Activated naive CD4-positive, alpha-beta T cell treated with anti-CD3 and anti-CD28 coated beads, Interleukin-2, amount 50 U/mL, for 16 hours (primary cell): ENCODE measurements at places on chromosomes 7 and 10.

GRCh38 chr10:112710528-112710927 is 239.5 kb upstream of the TCF7L2 start:
- DNase-seq: no peak

DNA sequence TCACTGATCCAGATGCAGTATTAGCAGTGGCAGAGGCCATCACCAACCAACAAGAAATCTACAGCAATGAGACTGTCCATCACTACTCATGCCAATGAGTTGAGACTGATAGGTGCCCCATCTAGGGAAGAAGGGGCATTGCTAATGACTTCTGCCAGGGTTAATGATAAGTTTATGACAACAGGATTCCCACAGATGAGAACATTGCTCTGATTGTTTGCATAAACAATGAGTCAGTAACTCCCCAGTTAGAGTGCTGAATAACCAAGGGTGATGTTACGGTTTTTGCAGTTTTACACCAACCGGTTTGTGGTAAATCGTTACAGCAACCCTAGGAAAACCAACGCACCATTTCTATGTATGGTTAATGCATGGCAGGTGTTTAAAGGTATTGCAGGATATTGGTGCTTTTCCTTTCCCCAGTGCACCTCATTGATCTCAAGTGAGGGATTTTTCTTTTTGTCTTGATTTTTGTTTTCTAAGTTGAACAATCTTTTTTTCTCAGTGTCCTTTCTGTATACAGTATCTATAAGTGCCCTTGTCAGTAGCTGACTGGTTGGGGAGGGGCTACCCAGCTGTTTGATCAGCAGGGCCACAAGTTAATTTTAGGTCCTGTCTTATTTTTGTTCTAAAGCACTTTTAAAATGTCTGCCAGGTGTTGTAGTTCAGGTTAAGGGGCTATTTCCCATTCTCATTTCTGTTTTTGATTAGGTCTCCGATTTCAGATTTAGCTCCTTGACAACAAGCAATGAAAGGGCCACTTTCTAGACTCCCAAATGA is 3.9 kb upstream of the CSGALNACT2 start:
- no peak for DNase-seq

DNA sequence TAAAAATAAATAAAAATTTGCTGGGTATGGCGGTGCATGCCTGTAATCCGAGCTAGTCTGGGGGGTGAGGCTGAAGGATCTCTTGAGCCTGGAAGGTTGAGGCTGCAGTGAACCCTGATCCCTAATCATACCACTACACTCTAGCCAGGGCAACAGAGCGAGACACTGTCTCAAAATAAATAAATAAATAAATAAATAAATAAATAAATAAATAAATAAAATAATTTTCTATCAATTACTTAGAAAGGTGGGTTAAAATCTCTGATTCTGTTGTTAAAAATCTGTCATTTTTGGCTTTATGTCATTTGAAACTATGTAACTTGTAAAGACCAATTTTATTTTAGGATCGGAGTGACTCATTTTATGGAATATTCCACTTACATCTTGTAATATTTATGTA is 958.6 kb downstream of the NXPH1 start:
- no peak for DNase-seq

DNA sequence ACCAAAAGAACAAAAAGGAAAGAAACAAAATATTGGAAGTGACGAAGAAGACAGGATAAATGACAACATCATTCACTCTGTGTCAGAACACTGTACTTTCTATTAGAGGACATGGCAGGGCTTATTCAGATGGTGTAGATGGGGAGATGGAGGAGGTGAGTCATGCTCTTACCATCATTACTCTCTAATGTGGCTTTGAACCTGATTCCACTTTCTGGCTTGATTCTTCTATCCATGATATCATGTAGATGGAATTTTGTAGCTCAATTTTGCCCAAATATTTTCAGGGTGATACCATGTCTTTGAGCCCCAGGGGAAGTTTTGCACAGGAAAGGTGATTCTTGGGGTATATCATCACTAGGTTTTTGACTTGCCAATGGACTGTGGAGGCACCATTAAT is 91.7 kb downstream of the CFAP58 start:
- no peak for DNase-seq

- no peak for DNase-seq
Measured at GRCh38 chr10:33137356-33138005, 179.5 kb upstream of the ITGB1 start.

GRCh38 chr10:84525120-84525806 is 196.9 kb downstream of the CCSER2 start:
- DNase-seq: no peak

DNA sequence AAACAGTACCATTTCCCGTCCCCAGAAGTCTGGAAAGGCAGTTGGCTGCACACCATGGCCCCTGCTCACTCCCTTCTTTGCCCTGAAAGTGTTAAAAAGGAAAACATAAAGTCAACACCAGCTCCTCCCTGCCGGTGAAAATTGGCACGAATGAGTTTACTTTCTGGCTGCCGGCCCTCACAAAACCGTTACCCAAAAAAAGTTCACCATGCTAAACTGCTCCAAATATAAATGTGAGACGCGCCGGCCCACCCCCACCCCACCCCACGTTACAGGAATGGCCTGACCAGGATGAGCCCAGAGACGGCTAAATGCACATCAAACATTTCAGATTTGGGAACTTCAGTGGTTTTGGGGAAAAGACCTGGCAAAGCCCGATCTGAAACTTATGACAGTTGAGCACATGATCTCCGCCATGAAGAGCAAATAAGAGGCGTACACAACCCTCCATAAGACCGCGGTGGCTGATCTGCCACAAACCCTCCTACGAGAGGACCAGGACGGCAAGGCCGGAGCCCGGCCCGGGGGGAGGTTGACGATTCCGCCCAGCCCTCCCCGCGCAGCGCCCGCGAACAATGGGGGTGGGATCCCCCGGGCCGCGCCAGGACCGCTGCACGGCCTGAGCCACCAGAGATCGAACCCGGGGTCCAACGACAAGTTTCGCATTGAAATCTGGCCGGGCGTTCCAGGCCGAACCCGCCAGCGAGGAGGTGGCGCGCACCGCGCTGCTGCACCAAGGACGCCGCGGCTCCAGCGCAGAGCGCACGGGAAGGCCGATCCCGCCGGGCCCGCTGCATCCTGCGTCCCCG is 952 bp downstream of the DIP2C start:
- DNase-seq: no peak

- DNase-seq: no peak
Measured at GRCh38 chr10:43174969-43175368, 36.7 kb downstream of the CSGALNACT2 start.

- no peak for DNase-seq
Measured at GRCh38 chr10:30417301-30417700, 16.7 kb upstream of the MAP3K8 start.

DNA sequence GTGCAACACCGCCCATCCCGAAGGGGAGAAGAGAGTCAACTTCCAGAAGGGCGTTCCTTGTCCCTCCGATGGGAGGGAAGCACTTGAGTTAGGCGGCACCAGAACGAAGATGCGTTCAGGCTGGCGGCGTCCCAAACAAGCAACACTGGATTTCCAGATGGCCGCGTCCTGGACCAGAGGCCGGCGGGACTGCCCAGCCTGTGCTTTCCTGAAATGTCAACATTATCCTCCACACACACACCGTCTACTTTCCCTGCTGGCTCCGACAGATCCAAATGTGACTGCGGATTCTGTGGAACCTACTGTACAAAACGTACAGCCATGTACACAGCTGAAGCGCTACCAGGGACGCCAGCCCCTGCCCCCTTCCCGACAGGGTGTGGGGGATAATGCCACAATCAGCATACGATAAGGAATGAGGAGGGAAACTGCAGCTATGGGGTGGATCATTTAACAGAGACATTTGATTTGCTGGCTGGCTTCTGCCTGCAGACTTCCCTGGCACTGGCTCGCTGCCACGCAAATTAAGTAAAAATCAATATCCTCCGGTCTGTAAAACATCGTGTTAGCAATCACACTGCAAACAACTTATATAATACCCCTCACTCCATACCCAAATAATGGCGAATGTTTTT is 82.1 kb downstream of the ZRANB1 start:
- DNase-seq: no peak

- DNase-seq: no peak
Measured at GRCh38 chr7:20085086-20085485, 132.1 kb downstream of the MACC1 start.

DNA sequence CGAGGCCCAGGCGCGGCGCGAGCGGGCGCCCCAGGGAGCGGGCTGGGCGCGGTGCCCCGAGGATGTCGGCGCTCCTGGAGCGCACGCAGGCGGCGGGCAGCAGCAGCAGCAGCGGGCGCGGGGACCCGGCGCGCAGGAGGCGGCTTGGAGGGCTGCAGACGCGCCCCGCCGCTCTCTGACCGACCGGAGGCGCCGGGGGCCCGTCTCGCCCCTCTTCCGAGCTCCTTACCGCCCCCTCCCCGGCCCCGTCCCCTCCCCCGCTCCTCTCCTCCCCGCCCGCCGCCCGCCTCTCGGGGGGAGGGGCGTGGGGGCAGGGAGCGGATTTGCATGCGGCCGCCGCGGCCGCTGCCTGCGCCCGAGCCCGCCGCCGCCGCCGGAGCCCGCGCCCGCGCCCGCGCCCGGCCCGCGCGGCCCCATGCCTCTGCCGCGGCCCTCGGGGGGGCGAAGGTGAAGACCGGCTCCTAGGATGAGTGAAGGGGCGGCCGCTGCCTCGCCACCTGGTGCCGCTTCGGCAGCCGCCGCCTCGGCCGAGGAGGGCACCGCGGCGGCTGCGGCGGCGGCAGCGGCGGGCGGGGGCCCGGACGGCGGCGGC is at the start of gene NRG3:
Gene NRG3 (plus strand): TSS at position 320 of the 592 bp plus-strand sequence.
- no peak for DNase-seq

- DNase-seq: peak; percentile 91
Measured at GRCh38 chr10:99620711-99621453, 643 bp upstream of the SLC25A28 start.

- DNase-seq: no peak
Measured at GRCh38 chr7:97026715-97027426, 2.2 kb upstream of the DLX5 start.

- peak; percentile 59 for DNase-seq
Measured at GRCh38 chr10:6239213-6239991, 36.7 kb downstream of the PFKFB3 start.

- DNase-seq: no peak
Measured at GRCh38 chr10:73586583-73586984, 4.6 kb downstream of the USP54 start.

GRCh38 chr7:101362334-101363195 is at the start of gene COL26A1:
COL26A1 (plus strand) TSS chr7:101362875; CDS start chr7:101363033, 158 bp downstream.
- DNase-seq: peak; percentile 24

DNA sequence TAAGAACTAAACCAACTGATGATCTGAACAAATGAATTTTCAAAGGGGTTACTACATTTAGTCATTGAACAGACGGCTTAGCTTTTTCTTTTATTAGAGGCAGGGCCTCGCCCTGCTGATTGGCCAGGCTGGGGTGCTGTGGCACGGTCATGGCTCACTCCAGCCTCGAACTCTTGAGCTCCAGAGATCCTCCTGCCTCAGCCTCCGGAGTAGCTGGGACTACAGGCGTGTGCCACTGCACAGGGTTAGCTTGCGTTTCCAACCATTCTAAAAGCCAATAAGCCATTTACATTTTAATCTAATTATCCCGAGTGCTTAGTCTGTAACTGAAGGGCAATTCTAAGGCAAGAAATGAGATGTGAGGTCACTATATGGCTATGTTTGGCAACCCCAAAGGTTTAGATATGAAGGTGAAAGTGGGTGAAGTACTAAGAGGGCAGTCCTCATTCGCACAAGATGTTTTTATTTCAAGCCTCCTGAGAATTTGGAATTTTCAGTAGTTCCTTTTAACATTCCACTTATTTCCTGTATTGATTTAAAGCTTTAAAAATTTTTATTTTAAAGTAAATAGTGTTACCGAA is 1.6 kb upstream of the CDK13 start:
- DNase-seq: no peak

GRCh38 chr10:123640016-123640535 is 26.1 kb upstream of the GPR26 start:
- no peak for DNase-seq

GRCh38 chr10:114303556-114303955 is 64.5 kb downstream of the VWA2 start:
- no peak for DNase-seq

DNA sequence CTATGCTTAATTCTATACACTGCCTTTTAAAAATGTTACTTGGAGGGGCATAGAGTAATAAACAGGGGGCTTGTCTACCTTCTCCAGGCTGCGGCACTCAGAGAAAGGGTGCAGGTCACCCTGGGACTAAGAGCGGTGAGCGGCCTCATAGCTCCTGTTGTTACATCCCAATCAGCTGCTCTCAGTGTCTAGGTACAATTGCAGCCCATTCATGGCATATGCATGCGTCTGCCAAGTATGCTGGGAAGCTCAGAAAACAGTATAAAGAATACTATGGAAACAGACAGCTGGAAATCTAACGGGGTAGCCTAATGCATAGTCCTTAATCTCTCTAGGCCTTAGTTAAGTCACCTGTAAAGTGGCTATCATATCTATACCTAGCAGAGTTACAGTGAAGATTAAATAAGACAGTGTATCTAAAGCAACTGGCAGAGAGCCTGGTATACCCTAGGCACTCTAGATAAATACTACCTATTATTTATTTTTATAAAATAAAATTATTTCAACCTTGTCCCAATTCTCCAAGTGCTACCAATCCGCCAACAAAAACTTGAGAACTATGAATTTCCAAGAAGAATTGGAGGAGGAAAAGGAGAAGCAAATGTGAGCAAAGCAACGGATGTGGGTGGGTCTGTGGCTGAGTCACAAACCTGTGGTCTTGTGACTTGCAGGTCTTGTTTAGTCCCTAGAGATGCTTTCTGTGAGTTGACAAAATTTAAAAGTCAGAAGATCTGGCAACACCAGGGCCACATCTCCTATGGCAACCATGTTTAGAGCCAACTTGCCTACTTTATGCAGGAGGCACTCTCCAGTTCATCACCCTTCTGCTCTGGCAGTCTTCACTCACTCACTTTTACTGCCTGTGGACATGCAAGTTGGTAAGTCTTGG is 183.0 kb downstream of the RAPGEF5 start:
- DNase-seq: no peak
